Tracheal epithelial cell (primary cell): ENCODE measurements at places on chromosomes 5 and 9. TPM values are rescaled to one million over a fixed set of nuclear protein-coding genes. Genes with fewer than 3 reads are reported as not detected.

The MCIDAS gene
- total RNA-seq, result 0.48 TPM in 1 of 2 replicates, not detected in the other

The CNTNAP3 gene
- total RNA-seq, result 7.0 and 12.6 TPM in 2 replicates

The CACFD1 gene
- total RNA-seq, result 5.5 and 6.7 TPM in 2 replicates

The UBE2B gene
- total RNA-seq, result 16.4 and 76.9 TPM in 2 replicates

The TMC1 gene
- not detected in 2 replicates for total RNA-seq

The GPRIN1 gene
- 1.9 and 9.6 TPM in 2 replicates for total RNA-seq

The SLC22A4 gene
- under 0.01 and 2.9 TPM in 2 replicates for total RNA-seq

The SEMA5A gene
- total RNA-seq, result 0.43 and 0.72 TPM in 2 replicates

The ADGRD2 gene
- 0.21 TPM in 1 of 2 replicates, not detected in the other for total RNA-seq

The LRRC70 gene
- total RNA-seq, result 0.72 and 1.5 TPM in 2 replicates

The MTAP gene
- 54.1 and 55.9 TPM in 2 replicates for total RNA-seq

The DIPK1B gene
- 0.43 and 5.3 TPM in 2 replicates for total RNA-seq

The STXBP1 gene
- total RNA-seq, result 7.2 and 10.2 TPM in 2 replicates

The SLC25A2 gene
- total RNA-seq, result not detected in 2 replicates

The KCNMB1 gene
- not detected in 2 replicates for total RNA-seq

The KIF4B gene
- total RNA-seq, result not detected in 2 replicates

The GADD45G gene
- total RNA-seq, result 0.64 TPM in 1 of 2 replicates, not detected in the other

The ENHO gene
- 0.48 TPM in 1 of 2 replicates, not detected in the other for total RNA-seq

The RLN1 gene
- not detected in 2 replicates for total RNA-seq

The PCDHB10 gene
- total RNA-seq, result under 0.01 and 0.21 TPM in 2 replicates

The PRRX2 gene
- total RNA-seq, result 0.24 TPM in 1 of 2 replicates, not detected in the other

The STARD4 gene
- total RNA-seq, result 80.2 and 135 TPM in 2 replicates

The DAB2IP gene
- 19.8 and 21.7 TPM in 2 replicates for total RNA-seq

The NUTM2F gene
- total RNA-seq, result not detected in 2 replicates

The PPP3R2 gene
- total RNA-seq, result not detected in 2 replicates

The ANGPTL2 gene
- total RNA-seq, result under 0.01 TPM in 1 of 2 replicates, not detected in the other

The STK32A gene
- total RNA-seq, result 0.72 and 2.8 TPM in 2 replicates

The KDM4C gene
- total RNA-seq, result 20.5 and 29.2 TPM in 2 replicates

The TAF11L5 gene
- total RNA-seq, result not detected in 2 replicates
